ENCODE measurements at places on chromosomes 16 and 17. TPM values are rescaled to one million over a fixed set of nuclear protein-coding genes. Genes with fewer than 3 reads are reported as not detected.

Gene CPHXL2
- not detected for total RNA-seq

Gene PRR11
- total RNA-seq = 2.0 TPM

Gene FAM171A2
- 4.0 TPM for total RNA-seq

Gene KRTAP2-1
- total RNA-seq = not detected

Gene BAHCC1
- total RNA-seq = 77.4 TPM

Gene NEUROD2
- not detected for total RNA-seq

Gene FOXJ1
- not detected for total RNA-seq

GRCh38 chr17:17666111-17666714, 15.0 kb upstream of the RAI1 start:
- no peak for DNase-seq

- no peak for DNase-seq
Observed at GRCh38 chr16:74727903-74728302, 27.2 kb upstream of the MLKL start.

GRCh38 chr17:56319531-56319930, 166.3 kb downstream of the ANKFN1 start:
- no peak for DNase-seq

GRCh38 chr17:37792787-37793186, 47.9 kb upstream of the HNF1B start:
- DNase-seq = no peak

DNA sequence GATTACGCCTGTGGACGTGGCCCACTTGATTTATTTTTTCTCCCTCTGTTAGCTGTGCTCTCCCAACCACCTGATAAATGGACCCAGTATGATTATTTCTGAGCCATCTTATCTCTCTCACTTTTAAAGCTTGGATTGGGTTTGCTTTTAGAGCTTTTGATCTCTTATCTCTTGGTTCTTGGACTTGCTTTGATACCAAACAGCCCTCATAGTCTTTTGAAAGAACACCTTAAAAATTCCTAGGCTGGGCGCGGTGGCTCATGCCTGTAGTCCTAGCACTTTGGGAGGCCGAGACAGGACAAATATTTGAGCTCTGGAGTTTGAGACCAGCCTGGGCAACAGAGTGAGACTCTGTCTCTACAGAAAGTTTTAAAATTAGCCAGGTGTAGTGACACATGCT, 25.8 kb downstream of the SMTNL2 start:
- no peak for DNase-seq

GRCh38 chr16:27025581-27025980, 41.1 kb upstream of the C16orf82 start:
- no peak for DNase-seq

DNA sequence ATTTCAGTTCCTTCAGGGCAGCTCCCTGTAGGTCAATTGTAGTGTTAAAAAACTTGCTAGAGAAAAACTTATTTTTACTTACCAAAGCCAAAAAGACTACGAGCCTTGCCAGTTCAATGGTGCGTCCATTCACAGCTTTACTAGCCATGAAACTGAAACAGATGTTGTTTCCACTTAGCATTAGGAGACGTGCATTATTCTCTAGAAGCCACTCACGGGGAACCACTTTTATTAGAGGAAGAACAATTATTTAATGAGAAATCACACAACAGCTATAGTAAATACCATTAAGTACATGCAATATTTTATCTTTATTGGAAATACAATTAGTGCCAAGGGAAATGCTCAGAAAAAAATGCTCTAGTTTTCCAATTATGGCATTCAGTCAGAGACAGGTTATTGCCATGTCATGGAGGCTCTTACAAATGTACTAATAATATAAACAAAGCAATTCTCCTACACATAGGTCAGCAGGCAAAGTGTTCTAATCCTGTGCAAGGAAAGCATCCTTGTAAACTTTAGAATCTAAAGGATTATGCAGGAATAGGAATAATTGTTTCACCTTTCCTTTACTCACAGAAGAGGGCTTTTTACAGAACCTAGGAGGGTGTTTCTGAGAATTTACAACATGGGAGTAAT, 17.4 kb downstream of the LASP1NB start:
- DNase-seq = no peak

- DNase-seq = no peak
Observed at GRCh38 chr17:3727041-3727440, 3.3 kb downstream of the HASPIN start.

GRCh38 chr17:70780031-70780430, 610.7 kb downstream of the KCNJ2 start:
- DNase-seq = no peak

DNA sequence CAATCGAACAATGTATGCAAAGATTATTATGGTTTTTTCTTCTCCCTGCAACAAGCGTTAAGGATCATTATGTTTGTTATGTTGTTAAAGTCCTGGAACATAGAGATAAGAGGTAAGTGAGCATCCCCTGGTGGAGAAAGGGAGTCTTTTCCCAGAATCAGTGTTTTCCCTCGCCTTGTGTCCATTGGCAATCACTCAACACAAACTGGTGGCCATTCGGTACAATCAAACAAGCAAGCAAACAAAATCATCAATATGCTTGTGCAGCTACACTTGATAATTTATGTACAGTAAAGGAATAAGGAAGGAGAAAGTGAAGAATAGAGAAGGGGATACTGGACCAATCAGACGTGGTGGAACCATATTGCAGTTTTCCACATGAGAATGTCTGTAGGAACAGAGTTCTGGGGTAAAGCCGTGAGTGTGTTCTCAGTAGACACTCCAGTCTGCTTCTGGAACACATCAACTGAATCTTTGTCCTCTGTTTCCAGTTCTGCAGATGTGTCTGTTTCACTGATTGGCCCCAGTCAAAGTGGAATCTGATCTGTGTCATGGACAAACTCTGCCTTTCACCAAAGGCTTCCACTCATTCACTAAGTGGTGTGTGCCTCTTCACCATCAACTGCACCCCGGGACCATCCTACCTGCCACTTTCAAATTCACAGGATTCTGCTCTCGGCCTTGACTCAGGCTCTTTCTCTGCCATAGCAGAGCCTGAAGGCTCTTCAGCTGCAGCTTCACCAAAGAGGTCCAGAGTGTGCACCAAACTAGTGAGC, 169.5 kb downstream of the AHSP start:
- DNase-seq = no peak

DNA sequence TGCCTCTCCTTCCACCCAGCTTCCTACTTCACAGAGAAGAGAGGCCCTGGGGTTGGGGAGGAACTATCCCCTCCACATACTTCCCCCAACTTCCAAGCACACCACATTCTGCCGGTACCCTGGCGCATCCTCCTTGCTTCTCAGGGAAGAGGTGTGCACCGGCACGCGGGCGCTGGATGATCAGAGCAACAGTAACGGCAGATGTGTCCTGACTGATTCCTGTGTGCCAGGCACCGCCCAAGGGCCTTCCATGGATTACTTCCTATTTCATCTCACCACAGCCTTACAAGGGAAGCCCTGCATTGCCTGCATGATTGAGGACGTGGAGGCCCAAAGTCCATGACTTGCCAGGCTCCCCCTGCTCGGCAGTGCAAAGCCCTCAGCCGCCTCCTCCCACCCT, 21.1 kb upstream of the MLKL start:
- DNase-seq = no peak

- DNase-seq = no peak
Observed at GRCh38 chr16:30430428-30430970, 669 bp upstream of the DCTPP1 start.

GRCh38 chr16:18941471-18941870, 15.3 kb upstream of the SMG1 start:
- no peak for DNase-seq
